Fibroblast of skin of abdomen (primary cell): ENCODE measurements at places on chromosomes 11 and 22.

- DNase-seq: no peak
Measured at GRCh38 chr11:34488855-34489557, 24.6 kb downstream of the ELF5 start.

DNA sequence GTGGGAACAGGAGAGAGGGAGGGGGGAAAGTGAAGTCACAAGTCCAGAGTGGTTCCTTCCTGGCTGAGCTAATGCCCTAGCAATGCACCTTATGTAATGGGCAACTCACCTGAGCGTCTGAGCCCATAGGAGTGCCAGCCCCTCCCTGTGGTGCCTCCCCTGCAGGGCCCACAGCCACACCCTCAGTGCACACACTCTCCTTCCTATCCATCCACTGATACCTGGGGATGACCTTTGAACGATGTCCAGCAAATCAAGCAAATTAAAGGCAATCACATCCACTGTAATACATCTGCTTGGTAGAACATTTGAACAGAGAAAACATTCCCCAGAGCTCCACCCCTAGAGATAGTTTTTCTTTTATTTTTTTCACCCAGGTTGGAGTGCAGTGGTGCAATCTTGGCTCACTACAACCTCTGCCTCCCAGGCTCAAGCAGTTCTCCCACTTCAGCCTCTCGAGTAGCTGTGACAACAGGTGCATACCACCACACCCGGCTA, 19.6 kb upstream of the MICAL2 start:
- no peak for DNase-seq

GRCh38 chr11:120752668-120753067, 241.1 kb downstream of the GRIK4 start:
- DNase-seq: no peak

GRCh38 chr11:68692871-68693483, 8.6 kb downstream of the GAL start:
- DNase-seq: no peak

GRCh38 chr11:18768472-18768901, 23.1 kb downstream of the PTPN5 start:
- no peak for DNase-seq
